ENCODE measurements at places on chromosomes 12 and 14.

- DNase-seq, result no peak
These were observed 86.9 kb downstream of the TPH2 start for GRCh38 chr12:72025524-72025923.

- no peak for DNase-seq
These were observed 115.8 kb downstream of the ETNK1 start for GRCh38 chr12:22740656-22741355.

DNA sequence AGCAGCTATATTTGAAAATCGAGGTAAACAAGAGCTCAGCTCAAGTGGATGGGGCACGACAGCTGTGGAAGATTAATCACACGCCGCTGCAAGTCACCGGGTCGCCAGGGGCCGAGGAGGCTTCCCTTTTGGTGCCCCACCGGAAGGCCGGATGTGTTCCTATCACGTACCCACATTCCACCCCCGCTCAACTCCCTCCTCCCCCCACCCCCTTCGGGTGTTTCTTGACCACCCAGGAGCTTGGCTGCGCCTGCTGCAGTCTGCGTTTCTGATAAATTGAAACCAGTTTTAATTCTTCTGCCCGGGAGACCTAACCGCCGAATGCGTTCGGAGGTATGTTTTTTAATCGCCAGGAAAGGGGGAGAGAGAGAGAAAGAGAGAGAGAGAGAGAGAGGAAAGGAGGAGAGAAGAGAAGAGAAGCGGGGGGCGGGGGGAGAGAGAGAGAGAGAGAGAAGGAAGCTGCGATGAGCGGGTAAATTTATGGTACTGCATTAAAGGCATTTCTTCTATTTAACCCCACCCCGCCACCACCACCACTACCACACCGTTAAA is 1.8 kb downstream of the SLC8A3 start:
- DNase-seq, result peak; percentile 2

DNA sequence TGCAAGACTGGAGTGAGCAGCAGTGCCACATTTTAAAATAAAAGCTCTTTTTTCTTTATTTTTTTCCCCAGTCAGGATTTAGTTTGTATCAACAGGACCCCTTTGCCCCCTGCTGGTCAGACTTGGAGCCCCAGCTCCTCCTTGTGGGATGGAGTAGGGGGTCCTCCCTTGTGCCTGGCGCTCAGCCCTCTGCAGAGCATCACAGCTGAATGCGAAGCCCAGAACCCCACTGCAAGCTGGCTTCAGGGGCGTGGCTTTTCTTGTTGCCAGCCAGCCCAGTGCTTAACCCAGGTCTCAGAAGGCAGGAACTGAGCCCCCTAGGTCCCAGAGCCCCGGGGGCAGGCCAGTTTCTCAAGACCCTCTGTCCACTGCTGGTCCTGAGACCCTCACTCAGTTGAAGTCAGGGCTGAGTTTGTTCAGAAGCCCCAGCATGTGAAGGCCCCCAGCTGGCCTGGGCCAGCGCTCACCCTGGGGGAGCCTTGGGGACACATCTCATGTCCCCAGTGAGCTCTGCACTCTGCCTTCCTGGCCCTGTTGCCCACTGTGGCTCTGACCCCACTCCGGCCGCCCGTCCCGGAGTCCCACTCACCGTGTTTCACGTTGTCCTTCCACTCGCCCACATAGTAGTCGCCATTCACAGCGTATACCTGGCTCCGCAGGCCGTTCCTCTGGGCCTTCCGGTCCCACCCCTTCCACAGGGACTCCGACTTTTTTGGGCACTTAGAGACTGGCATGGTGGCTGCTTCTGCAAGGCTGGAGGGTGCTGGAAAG is 519 bp downstream of the MORN3 start:
- peak; percentile 55 for DNase-seq

GRCh38 chr12:106084014-106084671 is 54.6 kb downstream of the NUAK1 start:
- peak; percentile 82 for DNase-seq

- DNase-seq, result no peak
These were observed 25.5 kb downstream of the SERPINA11 start for GRCh38 chr14:94427016-94427613.

- no peak for DNase-seq
These were observed 55.4 kb downstream of the SAMD4A start for GRCh38 chr14:54622192-54622958.

DNA sequence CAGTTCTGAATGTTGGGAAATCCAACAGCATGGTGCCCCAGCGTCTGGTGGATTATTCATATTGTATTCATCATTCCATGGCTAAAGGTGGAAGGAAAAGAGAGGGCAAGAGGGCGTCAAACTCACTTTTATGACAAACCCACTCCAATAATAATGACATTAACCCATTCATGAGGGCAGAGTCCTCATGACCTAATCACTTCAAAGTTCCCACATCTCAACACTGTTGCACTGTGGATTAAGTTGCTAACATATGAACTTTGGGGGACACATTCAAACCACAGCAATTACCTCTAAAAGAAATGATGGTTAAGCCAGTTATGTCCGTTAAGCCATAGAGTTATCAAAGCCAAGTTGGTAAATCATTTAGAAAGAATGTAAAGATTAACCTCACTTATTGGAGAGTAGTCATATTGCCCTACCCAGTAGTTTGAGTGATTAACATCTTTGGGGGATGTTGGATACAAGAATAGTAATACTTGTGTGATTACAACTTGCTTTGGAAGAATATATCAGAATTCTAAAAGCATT is 212.4 kb upstream of the FLRT2 start:
- no peak for DNase-seq

- DNase-seq, result no peak
These were observed 21.2 kb downstream of the ASB2 start for GRCh38 chr14:93954900-93955849.

GRCh38 chr14:35222872-35223466 is 69.2 kb upstream of the PSMA6 start:
- no peak for DNase-seq

- peak; percentile 69 for DNase-seq
These were observed 26.9 kb downstream of the TMTC1 start for GRCh38 chr12:29756741-29757390.

GRCh38 chr12:122072031-122072970 is 6.3 kb upstream of the MLXIP start:
- DNase-seq, result peak; percentile 99

DNA sequence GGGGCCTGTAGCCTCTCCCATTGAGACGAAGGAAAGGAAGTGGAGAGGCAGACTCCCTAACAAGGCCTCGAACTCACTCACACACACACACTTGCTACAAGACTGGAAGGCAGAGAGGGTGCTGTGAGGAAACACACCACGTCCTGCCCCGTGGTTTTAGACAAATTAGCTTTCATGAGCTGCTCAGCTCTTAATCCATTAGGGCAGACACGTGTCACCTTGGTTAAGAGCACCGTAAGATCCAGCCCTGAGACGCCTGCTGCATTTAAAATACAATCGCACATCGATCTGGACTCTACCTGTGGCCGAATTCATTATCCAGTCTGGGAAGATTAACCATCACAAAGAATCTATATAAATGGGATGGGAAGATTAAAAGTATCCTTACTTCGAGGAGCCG is 72.0 kb downstream of the RIMBP2 start:
- no peak for DNase-seq

DNA sequence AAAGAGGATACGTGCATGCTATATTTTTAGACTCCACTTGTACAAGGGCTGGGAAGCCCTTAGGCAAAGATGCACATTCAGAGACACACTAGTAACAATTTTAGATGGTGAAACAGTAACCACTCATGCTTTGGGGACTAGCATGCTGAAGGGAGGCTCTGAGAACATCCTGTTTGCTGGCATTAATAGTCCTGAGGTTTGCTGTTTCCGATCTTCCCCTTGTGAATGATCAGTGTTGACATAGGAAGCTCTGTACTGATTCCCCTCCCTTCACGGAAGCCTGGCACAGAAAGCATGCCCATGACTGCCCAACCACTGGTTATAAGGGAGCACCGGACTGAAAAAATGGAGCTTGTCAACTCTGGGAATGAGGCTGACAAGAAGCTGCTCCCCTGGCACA is 164.6 kb downstream of the GCH1 start:
- DNase-seq, result no peak

DNA sequence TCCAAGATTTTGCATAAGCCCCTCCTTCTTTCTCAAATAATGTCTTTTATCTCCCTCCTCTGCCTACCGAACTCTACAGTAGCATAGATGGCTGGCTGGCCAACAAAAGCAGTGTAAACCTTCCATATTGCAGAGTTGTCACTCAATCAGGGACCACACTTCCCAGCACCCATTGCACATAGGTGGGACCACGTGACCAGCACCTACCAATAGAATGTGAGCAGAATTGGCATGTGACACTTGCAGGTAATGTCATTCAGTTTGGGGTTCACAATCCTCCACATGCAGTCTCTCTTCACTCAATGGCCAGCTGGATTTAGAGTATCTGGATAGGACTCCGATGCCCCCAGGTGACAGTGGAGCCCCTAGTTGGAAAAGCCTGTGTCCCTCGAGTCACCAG is 190.3 kb upstream of the CRY1 start:
- DNase-seq, result no peak

DNA sequence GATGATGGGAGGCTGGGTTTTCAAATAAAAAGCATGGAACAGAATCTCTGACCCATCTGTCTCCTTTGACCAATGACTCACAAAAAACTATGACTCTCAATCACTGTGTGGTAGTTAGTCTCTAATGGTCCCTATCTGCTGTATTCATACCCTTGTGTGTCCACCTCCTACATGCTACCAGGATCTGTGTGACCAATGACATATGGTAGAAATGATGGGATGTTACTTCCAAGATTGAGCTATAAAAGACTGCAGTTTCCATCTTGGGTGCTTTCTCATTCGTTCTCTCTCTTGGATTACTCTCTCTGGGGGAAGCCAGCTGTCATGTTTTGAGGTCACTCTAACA is 144.7 kb upstream of the BTG1 start:
- no peak for DNase-seq

DNA sequence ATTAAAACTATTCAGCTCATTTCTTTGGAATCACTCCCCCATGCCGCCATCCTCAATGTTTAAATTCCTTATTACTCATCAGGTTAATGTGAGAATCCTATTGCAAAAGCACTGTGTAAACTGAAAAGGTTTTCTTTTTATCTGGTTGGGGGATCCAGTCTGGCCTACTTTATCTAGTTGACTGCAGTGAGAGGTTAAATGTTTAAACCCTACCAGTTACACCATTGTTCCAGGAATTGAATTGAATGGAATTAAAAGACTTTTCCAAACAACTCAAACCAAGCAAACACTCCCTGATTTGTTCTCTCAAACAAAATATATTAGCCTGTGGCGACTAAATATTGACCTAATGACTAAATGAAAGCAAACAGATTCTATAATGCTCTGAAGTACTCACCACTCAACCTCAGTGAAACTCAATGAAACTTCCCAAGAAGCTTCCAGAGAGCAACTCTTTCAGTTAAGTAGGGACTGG is 100.5 kb downstream of the VEZT start:
- peak; percentile 62 for DNase-seq

DNA sequence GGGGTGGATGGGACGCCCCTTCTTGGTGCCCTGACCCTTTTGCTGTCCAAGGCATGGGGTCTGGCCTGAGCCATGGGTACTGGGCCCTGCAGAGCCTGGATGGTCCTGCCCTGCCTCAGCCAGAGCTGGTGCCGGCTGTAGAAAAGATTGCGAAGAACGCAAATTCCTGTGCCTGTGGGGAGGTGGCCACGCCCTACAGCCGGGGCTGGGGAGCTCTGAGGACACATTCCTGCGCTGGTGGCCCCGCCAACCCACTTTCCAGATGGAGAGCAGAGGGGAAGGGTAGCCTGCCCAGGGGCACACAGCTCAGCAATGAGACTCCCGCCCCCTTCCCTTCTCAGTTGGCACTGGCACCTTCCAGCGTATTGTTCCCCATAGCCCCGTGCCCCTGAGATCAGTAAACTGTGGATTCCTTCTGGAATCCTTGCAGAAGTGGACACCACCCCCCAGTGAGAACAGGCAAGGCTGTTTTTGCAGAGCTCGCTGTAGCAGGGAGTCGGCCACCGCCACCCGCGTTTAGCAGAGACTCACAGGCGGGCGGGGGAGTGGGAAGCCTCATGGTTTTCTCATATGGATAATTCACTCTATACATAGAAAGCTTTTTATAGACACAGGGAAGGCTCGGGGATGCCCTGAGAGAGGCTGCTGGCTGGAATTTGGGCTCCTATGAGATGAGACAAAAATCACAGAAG is 8.6 kb downstream of the INF2 start:
- DNase-seq, result peak; percentile 36

- no peak for DNase-seq
These were observed 167.3 kb downstream of the PLCZ1 start for GRCh38 chr12:18570543-18570942.

DNA sequence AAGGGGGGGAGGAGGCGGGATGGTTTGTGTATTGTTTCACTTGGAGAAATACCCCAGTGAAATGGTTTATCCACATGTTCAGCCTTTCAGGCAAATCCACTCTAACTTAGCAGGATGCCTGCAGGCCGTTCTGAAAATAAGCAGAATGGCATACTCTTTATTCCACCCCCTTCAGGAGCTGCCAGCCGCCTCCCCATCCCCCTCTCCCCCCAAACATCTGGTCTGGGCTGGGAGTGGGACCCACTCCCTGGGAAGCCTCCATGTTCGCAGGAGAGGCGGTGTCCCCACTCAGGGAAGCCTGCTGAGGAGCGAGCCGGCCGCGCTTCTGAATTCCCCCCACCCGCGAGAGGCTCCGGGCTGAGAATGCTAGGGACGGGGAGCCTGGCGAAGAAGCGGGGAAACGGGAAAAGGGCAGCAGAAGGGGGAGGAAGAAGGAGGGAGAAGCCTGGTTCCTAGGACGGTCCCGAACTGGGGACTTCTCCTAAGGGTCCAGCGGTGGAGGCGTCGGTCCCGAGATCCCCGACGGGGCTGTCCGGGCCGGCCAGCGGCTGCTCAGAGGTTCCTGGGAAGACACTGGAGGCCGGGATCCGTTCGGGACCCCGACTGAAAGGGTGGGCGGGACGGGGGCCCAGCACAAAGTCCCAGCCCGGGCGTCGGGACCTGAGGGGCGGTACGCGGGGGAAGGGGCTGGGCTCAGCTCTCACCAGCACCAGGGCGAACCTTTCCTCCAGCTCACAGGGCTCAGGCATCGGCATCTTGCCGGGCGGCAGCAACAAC is 666 bp downstream of the FMNL3 start:
- DNase-seq, result peak; percentile 49

DNA sequence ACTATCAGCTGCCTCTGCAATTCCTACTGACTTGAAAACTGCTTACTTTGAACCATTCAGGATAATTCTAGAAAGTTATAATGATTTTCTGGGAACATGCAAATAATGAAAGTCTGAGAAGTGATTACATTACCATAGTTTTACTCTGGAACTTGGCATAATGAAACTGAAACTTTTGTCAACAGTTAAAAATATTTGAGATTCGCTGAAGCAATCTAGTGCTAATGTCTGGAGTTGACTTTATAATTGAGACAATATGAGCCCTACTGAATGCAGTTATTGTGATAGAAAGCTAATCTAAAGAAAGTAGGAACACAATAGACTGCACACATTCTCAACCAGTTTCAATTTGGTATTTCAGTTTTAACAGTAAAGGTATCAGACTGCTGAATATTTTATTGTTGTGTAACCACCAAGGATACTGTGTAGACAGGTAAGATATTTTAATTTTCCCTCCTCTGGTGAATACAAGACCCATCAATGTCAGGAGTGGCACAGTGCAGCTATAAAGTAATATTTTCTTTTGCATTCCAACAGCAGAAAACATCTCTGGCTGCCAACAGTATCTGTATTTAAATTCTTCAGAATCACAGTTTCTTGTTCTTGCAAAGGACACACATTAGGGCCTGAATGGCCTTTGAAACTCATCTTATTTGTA is 483.5 kb downstream of the ATP23 start:
- DNase-seq, result peak; percentile 18

All from cardiac fibroblast (primary cell).